ENCODE measurements at places on chromosomes 3 and 15. TPM values are rescaled to one million over a fixed set of nuclear protein-coding genes. Genes with fewer than 3 reads are reported as not detected.

- no peaks in the 10 kb centered on the region for H3K27me3 ChIP-seq
- no peak overlapping the region for H3K27ac ChIP-seq
- no peak for DNase-seq
- no peak overlapping the region for H3K4me3 ChIP-seq
- no peaks in the 10 kb centered on the region for H3K36me3 ChIP-seq
Observed at GRCh38 chr3:39651993-39652739, 157.2 kb upstream of the MYRIP start.

- H3K36me3 ChIP-seq: peaks cover 23% of the 10 kb centered on the region
- H3K4me1 ChIP-seq: no peaks in the 10 kb centered on the region
- H3K27ac ChIP-seq: no peak overlapping the region
- H3K4me3 ChIP-seq: no peak overlapping the region
- H3K27me3 ChIP-seq: no peaks in the 10 kb centered on the region
Observed at GRCh38 chr3:52254608-52255007, 9.0 kb downstream of the PPM1M start.

MKRN2OS gene
- not detected for total RNA-seq

MAGEL2 gene
- 13.1 TPM for total RNA-seq

GRCh38 chr3:195757827-195758226 lies 37.0 kb downstream of the MUC20 start:
- no peaks in the 10 kb centered on the region for H3K36me3 ChIP-seq
- H3K27me3 ChIP-seq: peaks cover 12% of the 10 kb centered on the region
- H3K4me1 ChIP-seq: peaks cover 3% of the 10 kb centered on the region
- no peak overlapping the region for H3K4me3 ChIP-seq
- H3K27ac ChIP-seq: no peak overlapping the region
- DNase-seq: no peak

DNA sequence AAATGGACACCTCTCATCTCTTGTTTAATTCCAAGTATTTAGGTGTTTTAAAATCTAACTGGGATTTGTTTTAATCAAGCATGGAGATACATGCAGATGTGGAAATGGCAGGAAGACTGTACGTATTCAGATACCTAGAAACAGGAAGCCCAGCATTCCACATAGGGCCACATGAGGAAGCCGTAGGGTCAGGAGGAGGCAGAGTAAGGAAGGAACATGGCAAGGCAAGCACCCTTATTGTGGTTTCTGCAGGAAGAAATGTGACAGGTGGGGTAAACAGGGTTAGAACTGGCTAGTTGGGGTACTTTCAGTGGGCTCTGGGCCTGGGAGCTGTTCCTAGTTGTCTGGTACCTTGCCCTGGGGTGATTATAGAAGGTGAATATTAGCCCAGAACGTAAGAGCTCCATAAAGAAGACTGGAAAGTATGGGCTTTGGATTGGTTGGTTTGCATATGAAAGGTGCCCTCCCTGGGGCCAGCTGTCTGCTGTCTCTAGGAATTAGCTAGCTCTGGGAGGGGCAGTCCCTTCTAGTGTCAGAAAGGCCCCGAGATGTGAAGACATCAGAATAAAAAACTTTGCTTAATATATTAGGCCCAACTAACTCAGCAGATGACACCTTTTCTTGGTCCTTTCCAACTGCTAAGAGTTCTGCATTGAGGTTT lies 107.7 kb upstream of the CADPS start:
- peaks cover 3% of the 10 kb centered on the region for H3K27me3 ChIP-seq
- H3K4me3 ChIP-seq: no peak overlapping the region
- no peak for DNase-seq
- no peaks in the 10 kb centered on the region for H3K36me3 ChIP-seq
- peak overlapping the region; percentile 10 for H3K27ac ChIP-seq

UBAP1L gene
- total RNA-seq: 4.5 TPM

- H3K27me3 ChIP-seq: peaks cover 5% of the 10 kb centered on the region
- H3K36me3 ChIP-seq: peaks cover 13% of the 10 kb centered on the region
- H3K4me3 ChIP-seq: peak overlapping the region; percentile 94
- no peak for DNase-seq
Observed at GRCh38 chr3:197959500-197959890, 522 bp upstream of the LMLN start.

TNFAIP8L3 gene
- not detected for total RNA-seq

- H3K4me1 ChIP-seq: peaks cover 12% of the 10 kb centered on the region
- DNase-seq: peak; percentile 38
- H3K4me3 ChIP-seq: peak overlapping the region; percentile 2
- no peaks in the 10 kb centered on the region for H3K27me3 ChIP-seq
- H3K36me3 ChIP-seq: peaks cover 38% of the 10 kb centered on the region
Observed at GRCh38 chr3:119891944-119892721, 110.2 kb downstream of the NR1I2 start.

DNA sequence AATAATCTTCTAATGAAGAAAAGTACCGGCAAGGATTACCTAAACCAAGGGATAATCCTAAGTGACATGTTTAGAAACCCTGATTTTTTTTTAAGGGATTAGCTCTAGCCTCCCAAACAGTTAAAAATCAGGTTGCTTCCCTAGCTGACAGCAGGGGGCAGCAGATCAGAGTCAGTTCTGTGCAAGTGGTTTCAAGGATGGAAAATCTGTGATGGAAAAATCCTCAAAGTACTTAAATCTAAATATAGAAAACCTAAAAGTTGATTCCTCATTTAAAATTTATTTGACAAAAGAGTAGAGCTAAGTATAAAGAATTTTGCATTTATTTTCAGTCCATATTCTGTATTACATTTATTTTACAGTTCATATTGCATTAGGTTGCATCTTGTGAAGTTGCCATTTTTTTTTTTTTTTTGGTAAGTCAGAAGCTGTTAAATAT lies 107.6 kb downstream of the PEX5L start:
- no peak overlapping the region for H3K4me3 ChIP-seq
- H3K4me1 ChIP-seq: no peaks in the 10 kb centered on the region
- no peaks in the 10 kb centered on the region for H3K27me3 ChIP-seq
- no peak overlapping the region for H3K27ac ChIP-seq

TSC22D2 gene
- total RNA-seq: 37.9 TPM

ISG20 gene
- total RNA-seq: 1.1 TPM

GRCh38 chr3:127068111-127068810 lies 85.3 kb downstream of the PLXNA1 start:
- H3K27me3 ChIP-seq: no peaks in the 10 kb centered on the region
- H3K4me3 ChIP-seq: no peak overlapping the region
- H3K27ac ChIP-seq: peak overlapping the region; percentile 88
- no peaks in the 10 kb centered on the region for H3K36me3 ChIP-seq
- no peaks in the 10 kb centered on the region for H3K4me1 ChIP-seq

PLSCR5 gene
- total RNA-seq: not detected

DNA sequence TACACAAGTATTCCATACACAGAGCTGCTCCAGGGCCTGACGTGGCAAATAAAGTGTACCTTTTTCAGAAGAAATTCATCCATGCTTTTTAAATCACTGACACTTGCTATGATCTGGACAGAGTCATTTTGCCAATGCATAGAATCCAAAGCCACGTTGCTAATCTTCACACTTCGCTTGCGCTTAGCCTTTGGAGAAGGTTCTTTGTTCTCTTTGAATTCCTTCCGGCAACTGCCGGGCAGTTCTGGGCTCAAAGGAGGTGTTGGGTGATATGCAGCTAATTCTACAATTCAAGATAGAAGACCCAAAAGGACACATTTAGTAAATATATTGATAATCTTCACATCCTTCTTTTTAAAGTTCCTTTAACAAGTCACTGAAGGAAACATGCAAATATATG lies 69.9 kb downstream of the NR2E3 start:
- no peaks in the 10 kb centered on the region for H3K27me3 ChIP-seq
- no peak overlapping the region for H3K4me3 ChIP-seq
- H3K36me3 ChIP-seq: peaks cover 7% of the 10 kb centered on the region
- no peak for DNase-seq

DNA sequence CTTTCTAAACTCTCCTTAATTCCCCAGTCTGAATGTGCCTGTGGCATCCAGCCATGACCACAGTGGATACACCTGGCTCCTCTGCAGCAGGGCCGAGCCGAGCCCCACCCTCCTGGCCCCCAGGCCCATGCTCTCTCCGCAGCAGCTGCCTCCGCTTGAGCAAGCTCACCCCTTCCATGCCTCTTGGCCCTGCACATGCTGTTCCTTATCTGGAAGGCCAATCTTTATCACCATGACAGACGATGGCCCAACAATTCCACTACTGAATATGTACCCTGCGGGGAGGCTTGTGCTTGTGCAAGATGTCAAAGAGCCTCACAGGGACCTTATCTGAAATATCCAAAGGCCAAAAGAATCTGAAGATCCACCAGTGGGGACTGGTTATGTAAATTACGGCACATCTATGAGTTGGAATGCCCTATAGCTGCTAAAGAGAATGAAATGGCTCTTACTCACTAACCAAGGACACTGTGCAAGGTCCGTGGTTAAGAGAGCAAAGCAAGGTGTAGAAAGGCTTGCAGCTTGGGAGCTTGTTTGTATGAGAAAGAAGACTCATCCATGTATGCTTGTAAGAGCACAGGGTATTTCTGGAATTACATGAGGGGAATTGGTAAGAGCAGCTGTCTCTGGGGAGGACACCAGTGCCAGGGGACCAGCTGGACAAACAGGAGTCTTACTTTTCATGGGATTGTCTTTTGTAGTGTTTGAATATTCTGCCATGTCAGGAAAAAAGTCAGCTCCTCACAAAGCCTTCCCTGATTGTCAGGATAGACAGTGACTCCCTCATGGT lies 55.2 kb downstream of the WNT7A start:
- no peaks in the 10 kb centered on the region for H3K36me3 ChIP-seq
- no peak for DNase-seq
- no peak overlapping the region for H3K4me3 ChIP-seq

PPARG gene
- not detected for total RNA-seq

DNA sequence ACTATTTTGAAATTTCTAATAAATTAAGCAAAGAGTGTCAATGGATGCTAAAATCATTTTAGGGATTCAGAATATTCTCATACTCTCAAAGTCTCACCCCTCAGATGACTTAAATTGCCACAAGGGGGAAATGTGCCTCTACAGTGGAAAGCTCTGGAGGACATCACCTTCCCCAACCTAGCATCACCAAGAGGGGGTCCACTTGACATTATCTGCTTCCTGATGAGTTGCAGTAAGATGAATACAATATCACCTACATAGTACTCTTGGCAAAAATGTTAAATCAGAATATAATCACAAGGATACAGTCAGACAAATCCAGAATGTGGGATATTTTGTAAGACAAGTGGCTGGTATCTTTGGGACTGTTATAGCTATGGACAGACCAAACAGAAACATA lies 290.1 kb downstream of the MFSD1 start:
- H3K27me3 ChIP-seq: peaks cover 4% of the 10 kb centered on the region
- no peak overlapping the region for H3K27ac ChIP-seq
- no peaks in the 10 kb centered on the region for H3K36me3 ChIP-seq
- no peaks in the 10 kb centered on the region for H3K4me1 ChIP-seq

DNA sequence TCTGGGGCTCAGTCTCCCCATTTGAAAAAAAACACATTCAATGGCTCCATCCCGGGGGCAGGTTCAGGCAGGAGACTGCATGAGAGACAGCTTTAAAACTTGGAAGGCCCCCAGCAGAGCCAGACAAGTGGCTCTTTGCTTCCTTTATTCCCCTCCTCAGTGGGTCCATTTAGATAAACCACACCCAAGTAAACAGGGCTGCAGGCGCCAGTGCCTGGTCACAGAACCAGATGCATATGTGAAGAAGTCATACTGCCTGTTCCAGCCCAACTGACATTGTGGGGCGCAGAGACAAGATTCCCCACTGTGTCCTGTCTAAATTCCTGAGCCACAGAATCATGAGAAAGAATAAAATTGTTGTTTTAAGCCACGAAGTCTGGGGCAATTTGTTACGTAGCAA lies 9.0 kb downstream of the FBN1 start:
- no peak overlapping the region for H3K27ac ChIP-seq
- no peaks in the 10 kb centered on the region for H3K4me1 ChIP-seq
- H3K36me3 ChIP-seq: peaks cover 4% of the 10 kb centered on the region
- no peak overlapping the region for H3K4me3 ChIP-seq

DNA sequence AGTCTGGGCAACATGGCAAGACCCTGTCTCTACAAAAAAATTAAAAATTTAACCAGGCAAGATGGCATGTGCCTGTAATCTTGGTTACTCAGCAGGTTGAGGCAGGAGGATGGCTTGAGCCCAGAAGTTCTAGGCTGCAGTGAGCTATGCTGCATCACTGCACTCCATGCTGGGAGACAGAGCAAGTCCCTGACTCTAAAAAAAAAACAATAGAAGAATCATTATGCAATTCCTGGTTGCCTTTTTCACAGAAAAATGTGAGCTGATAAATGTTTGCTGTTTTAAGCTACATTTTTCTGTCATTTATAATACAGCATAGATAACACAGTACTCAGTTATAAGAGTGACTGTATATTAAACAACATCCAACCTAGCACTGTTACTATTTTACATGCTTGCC lies 148.8 kb downstream of the SCAPER start:
- no peaks in the 10 kb centered on the region for H3K4me1 ChIP-seq
- no peak overlapping the region for H3K4me3 ChIP-seq
- no peak for DNase-seq
- peaks cover 19% of the 10 kb centered on the region for H3K36me3 ChIP-seq
- no peaks in the 10 kb centered on the region for H3K27me3 ChIP-seq

DNA sequence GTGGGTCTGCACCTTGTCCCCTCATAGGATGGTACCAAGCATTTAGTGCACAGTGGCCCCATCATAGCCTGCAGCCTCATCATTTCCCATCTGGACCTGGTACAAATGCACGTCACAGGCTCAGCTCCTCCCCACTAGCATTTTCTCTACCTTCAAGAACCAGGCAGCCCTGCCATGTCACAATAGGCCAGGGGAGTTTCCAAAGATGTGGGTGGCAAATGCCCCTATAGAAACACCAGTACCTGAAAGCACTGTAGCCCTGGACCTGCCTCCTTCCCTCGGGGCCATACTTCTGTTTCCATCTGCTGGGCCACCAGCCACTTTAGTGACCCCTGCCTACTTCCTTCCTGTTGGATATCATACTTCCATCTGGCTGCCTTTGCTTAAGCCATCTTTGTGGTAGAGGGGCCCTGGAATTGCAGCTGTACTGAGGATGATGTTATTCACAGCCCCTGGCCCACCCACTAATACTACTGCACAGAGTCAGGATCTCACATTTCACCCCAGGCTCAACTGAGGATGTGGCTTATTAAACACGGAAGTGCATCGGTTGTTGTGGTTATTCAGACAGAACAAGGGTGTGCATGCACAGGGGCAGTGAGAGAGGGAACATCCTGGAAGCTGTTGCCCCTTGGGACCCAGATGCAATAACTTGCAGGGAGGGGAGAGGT lies 3.8 kb downstream of the TCTA start:
- DNase-seq: no peak
- H3K4me3 ChIP-seq: peak overlapping the region; percentile 73
- peaks cover 6% of the 10 kb centered on the region for H3K4me1 ChIP-seq
- H3K27ac ChIP-seq: no peak overlapping the region
- no peaks in the 10 kb centered on the region for H3K27me3 ChIP-seq
- no peaks in the 10 kb centered on the region for H3K36me3 ChIP-seq

- H3K4me3 ChIP-seq: no peak overlapping the region
- H3K36me3 ChIP-seq: no peaks in the 10 kb centered on the region
- H3K4me1 ChIP-seq: no peaks in the 10 kb centered on the region
- DNase-seq: peak; percentile 29
- H3K27me3 ChIP-seq: peaks cover 2% of the 10 kb centered on the region
Observed at GRCh38 chr15:77702211-77702957, 69.7 kb upstream of the LINGO1 start.

LRRN1 gene
- total RNA-seq: 77.6 TPM

DNA sequence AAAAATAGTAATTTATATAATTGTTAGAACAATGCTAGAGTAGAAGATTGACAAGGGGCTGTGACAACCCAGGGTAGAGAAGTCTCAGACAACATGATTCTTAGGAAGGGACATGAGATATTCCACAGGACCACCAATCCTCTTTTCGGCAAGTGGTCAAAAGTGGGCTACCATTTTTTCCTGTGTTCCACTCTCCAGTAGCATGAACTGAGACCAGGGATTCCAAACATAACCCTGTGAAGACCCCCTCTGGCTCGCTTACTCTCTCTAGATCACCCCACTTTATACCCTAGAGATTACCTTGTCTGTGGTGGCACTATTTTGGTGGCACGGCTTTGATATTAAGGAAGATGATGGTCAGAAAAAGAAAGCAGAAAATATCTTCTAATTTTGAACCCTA lies 960 bp downstream of the GCSAM start:
- H3K4me3 ChIP-seq: no peak overlapping the region
- H3K27me3 ChIP-seq: no peaks in the 10 kb centered on the region
- H3K27ac ChIP-seq: no peak overlapping the region

Measured in neural crest cell (in vitro differentiated cells).